Testis (tissue), 5 donors: ENCODE measurements at places on chromosomes 7 and 10. TPM values are rescaled to one million over a fixed set of nuclear protein-coding genes. Genes with fewer than 3 reads are reported as not detected.

Gene FAM131B
- 1.2 TPM for polyA plus RNA-seq

Gene ADRA2A
- 6.5 TPM for polyA plus RNA-seq

Gene GFRA1
- polyA plus RNA-seq = 8.6 TPM

Gene ACTR3C
- polyA plus RNA-seq = 12.2 TPM

Gene PTF1A
- 4.9 TPM for polyA plus RNA-seq

Gene PHYHIPL
- polyA plus RNA-seq = 78.0 TPM

Gene PALD1
- polyA plus RNA-seq = 6.3 TPM

Gene ELAPOR2
- polyA plus RNA-seq = 26.4 TPM

Gene VPS37D
- polyA plus RNA-seq = 10.3 TPM

Gene PDE6C
- 0.09 TPM for polyA plus RNA-seq

Gene SPAM1
- polyA plus RNA-seq = 18.1 TPM
